ENCODE measurements at places on chromosomes 5 and 9.

DNA sequence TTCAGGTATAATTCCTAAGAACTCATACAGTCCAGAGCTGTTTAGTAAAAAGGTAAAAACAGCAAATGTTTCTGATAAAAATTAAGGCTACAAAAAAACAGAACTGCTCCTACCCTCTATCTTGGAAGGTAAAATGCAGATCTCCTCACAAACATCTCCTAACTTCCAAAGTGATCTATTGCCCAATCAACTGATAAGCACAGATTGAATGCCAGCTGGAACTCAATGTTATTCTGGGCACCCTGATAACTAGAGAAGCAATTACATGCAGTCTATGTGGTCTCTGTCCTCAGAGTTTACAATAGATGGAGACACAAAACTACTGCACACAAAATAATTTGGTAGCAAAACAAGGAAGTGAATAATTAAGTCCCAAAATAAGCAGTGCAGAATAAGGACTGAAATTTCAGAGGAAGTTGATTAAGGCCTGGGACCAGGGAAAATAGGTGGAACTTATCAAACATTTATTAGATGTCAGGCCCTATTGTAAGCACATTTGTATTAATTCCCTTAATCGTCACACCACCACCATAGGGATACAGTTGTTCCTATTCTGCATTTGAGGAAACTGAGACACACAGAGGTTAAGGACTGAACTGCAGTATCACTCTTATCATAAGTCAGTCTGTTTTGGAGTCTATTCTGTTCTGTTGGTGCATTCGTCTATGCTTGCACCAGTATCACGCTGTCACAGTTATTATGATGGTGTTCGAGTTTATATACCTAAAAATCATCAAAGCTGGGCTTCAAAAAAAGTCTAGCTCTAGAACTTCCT is 102.2 kb upstream of the TARS1 start:
- DNase-seq = no peak

GRCh38 chr5:84885485-84886258 is 501.0 kb upstream of the EDIL3 start:
- no peak for DNase-seq

DNA sequence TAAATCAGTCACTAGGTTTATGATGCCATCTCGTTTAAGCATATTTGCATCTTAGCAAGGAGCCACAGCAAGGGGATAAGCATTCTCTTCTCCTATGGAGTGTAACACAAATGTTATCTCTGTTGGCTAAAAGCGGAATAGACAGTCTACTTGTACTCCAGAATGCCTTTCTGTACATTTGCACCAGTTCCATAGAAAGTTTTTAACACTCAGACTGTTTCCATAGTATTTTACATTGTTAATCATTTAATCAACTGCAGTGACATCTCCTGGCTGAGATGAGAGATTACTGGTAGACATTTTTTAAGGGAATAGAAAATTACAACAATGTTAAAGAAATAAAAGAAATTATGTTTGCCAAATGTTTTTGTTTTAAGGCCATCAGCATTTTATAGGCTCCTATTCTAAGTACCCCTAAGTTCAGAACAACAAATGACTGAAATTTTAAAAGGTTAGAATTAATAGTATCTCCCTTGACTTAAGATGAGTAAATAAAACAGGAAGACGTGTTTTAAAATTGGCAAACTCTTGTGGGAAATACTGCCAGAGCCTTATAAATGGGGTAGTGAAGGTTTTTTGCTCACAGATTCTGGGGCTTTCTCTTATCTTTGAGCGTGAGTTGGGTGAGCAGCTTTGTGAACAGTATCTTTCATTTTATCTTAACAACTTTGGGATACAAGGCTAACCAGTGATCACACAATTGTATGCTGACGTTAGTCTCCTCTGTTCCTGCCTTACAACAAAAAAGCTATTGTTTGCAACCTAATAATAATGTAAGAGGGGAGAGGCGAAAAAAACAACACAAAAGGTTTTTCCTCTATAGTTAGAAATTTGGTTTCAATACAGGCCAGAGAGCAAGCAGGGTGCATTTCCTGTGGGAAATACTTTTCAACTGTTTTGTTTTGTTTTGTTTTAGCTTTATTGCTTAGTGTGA is 294.3 kb downstream of the FBXL7 start:
- DNase-seq = no peak

GRCh38 chr5:137071526-137071925 is 427.6 kb downstream of the SPOCK1 start:
- no peak for DNase-seq

GRCh38 chr5:57844410-57844809 is 361.8 kb upstream of the ACTBL2 start:
- DNase-seq = no peak

DNA sequence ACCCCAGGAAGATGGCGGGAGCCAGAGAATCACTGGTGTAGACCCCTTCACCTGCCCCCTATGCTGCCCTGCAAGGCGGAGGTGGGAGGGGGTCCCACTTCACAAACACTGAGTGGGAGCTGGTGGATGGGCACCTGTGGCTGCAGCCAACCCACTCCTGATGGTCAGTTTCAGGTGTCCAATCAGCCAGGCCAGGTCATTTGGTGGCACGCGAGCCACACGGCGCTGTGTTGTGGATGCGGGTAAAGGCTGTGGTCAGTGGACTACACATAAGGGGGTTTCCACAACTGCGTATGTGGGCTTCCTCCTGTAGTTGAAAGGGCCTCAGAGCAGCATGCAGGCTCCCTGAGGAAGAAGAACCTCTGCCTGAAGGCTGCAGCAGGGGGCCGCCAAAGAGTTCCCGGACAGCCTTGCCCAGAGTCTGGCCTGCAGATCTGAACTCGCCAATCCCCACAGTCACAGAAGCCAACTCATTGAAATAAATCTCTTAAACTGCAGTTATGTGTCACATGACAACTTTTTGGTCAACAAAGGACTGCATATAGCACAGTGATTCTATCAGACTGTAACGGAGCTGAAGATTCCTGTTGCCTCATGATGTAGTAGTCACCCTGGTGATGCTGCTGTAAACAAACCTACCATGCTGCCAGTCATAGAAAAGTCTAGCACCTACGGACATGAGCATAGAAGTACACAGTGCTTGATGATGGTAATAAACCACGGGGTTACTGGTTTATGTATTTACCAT is 284.7 kb upstream of the IRX2 start:
- DNase-seq = no peak

- DNase-seq = no peak
Measured at GRCh38 chr5:65623482-65623881, 651 bp downstream of the TRIM23 start.

DNA sequence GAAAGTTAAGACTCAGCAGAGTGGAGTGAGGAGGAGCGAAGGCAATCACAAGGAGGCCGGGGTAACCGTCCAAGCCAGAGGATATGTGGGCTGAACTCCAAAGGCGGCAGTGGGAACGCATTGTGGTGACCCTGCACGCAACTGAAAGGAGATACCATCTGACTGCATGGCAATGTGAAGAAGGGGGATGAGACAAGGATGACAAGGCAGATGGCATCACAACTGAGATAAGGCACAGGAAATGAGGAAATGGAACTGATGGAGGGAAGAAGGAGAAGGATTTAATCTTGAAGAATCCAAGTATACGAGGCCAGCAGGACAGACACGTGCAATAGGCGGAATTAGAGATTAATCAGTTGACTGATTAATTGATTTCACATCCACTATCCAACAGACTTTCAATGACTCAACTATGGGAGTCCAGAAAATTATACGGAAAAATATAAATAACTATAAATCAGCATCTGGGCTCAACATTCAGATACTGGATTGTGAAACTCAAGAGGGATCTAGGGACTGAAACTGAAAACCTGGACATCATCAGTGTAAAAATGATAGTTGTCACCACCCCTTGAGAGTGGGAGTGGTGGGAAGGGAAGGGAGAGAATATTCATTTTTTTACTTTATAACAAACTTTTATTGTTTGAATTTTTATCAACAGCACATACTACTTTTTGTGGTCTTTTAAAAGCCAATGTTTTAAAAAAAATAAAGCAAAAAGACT is 86.1 kb downstream of the ARL15 start:
- DNase-seq = no peak

DNA sequence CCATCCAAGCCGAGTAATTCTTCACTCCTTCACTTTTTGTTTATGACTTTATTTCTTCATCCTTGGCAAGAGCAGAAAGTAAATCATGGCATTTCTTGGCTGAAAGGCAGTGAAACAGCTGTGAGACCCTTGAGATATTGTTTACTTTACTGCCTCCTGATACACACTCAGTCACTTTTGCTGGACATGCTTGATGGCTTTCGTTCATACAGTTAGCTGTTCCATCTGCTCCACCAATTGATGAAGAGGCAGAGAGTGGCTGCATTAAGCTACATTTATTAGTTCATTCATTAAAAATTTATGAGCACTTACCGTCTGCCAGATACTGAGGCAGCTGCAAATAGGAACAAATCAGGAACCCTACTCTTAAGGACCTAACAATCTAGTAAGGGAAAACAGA is 184.4 kb upstream of the OR13F1 start:
- no peak for DNase-seq

DNA sequence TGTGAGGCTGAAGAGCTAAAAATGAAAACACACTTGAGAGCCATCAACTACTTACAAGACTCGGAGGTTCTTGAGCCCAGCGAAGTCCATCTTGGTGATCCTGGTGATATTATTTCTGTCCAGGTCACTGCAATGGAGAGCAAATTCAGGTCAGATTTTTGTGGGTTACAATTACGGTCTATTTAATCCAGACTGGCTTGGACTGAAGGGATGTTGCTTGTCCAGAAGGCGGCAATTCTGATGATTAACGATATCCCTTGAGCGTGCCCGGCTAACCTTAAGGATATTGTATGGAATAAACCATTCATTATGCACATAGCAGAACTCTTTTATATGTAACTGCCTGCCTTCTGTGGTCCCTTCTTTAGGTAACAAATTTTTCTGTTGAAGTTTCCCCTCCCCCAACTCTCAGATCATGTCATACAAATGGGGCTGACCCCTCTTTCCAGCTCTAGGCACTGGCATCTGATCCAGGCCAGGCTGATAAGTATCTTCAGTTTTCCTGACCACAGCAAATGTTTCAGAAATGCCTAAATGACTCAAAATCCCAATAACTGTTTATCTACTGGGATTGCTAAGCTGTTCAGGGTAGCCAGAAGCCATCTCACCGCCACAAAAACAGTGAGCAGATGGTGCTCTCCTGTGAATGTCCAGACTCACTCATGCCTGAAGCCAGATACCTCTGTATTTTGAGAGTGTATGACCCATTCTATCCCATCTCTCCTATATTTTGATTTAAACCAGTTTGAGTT is 49.4 kb downstream of the SLIT3 start:
- no peak for DNase-seq

GRCh38 chr5:175686826-175687225 is 29.0 kb downstream of the HRH2 start:
- no peak for DNase-seq

DNA sequence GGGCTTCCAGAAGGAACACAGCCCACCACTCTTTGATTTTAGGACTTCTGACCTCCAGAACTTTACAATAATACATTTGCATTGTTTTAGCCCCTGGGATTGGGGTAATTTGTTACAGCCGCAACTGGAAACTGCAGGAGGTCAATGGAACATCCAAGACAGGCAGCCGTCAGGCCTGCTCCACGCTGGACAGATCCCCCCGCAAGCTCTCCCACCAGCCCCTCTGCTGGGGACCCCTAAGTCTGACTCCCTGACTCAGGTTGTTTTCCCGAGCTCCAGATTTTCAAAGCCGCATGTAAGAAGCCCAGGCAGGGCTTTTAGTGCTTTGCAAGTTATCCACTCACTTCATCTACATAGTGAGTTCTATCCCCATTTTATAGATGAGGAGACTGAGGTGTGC is 127.6 kb downstream of the PAX5 start:
- no peak for DNase-seq

- DNase-seq = no peak
Measured at GRCh38 chr5:122981846-122982245, 54.7 kb downstream of the PPIC start.

GRCh38 chr9:91913096-91913495 is 36.9 kb downstream of the ROR2 start:
- DNase-seq = no peak

DNA sequence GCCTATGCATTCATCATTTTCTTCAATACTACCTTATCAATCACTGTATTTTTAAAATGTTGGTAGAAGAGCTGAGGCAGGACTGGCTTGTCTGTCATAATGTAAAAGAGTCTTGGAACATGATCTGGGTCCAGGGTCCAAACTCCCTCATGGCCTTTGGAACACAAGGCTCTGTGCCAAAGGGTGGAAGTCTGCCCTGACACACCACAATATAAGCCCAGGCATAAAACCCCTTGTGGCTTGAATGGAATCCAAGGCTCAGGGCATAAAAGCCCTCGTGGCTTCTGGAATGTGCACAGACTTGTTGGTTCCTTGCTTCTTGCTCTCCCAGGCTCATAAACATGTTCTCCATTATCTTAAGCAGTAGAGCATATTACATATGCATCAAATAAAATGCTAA is 48.0 kb downstream of the GABRB2 start:
- DNase-seq = no peak

GRCh38 chr9:113542006-113542405 is 78.5 kb downstream of the RGS3 start:
- DNase-seq = no peak

DNA sequence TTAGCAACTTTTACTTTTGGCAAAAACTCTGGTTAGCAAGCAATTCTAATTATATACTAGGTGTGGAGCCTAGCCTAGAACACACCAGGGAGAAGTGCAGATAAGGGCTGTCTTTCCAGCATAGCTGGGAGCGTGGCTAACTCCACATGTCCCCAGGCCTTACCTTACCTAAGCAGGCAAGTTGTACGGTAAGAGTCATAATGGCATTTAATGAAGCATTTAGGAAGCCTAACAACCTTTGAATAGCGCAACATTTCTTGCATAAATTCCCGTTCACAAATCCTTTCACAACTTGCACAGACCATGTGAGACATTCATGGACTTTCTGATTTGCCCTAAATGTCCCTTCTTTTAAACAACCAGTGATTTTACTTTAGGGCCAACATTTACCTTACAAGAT is 917.4 kb upstream of the ACO1 start:
- no peak for DNase-seq

GRCh38 chr5:6373081-6373846 is 5.1 kb downstream of the MED10 start:
- DNase-seq = no peak

- DNase-seq = no peak
Measured at GRCh38 chr9:95032580-95033341, 284.7 kb downstream of the FANCC start.

DNA sequence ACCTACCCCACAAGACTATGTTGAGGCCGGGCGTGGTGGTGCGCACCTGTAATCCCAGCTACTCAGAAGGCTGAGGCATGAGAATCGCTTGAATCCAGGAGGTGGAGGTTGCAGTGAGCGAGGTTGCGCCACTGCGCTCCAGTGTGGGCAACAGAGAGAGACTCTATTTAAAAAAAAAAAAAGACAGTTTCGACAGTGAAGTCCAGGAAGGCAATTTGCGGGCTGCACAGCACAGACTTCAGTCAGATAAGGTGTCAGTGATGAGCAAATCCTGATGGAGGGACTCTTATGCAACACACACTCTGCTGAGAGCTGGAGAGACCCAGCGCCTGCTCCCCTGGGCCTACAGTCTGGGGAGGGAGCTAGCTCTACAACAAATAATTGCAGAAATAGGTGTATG is 14.2 kb downstream of the CCNJL start:
- DNase-seq = no peak

Data from T-helper 22 cell (primary cell).